Stimulated activated CD8-positive, alpha-beta memory T cell treated with anti-CD3 and anti-CD28 coated beads, Interleukin-4, amount 100 ng/mL, for 24 hours (primary cell): ENCODE measurements at places on chromosomes 1 and 21.

- no peak for DNase-seq
Observed at GRCh38 chr1:225711236-225711937, 58.5 kb upstream of the ENAH start.

GRCh38 chr1:236534151-236534651, 10.4 kb downstream of the LGALS8 start:
- DNase-seq, result no peak

DNA sequence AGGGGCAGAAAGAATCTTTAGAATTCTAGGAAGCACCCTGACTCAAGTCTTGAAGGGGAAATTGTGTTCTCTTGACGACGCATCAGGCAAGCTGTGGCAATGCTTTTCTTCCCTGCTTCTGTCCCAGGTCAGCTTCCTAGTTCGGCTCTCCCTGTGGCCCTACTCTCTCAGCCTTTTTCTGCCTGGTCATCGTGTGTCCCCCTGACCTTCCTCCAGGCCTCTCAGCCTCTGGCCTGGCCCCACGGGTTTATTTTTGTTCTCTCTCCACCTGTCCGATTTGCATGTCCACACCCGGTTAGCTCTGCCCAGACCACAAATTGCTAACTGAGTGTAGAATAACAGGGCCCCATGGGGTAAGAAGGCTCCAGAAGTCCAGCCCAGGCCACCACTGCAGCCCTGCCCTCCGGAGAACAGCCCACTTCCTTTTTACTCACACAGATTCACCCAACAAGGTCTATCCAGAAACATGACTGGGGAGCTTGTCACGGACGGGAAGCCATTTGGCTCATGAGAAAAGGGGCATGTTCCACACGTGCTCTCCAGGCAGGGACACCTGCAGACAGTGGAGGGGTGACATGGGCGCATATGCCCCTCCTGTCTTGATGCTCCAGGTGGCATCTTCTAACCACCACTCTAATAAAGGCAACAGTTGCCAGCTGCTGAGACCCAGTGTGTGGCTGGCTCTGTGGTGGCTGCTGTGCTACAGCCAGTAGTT, 9.8 kb downstream of the KCNN3 start:
- no peak for DNase-seq

DNA sequence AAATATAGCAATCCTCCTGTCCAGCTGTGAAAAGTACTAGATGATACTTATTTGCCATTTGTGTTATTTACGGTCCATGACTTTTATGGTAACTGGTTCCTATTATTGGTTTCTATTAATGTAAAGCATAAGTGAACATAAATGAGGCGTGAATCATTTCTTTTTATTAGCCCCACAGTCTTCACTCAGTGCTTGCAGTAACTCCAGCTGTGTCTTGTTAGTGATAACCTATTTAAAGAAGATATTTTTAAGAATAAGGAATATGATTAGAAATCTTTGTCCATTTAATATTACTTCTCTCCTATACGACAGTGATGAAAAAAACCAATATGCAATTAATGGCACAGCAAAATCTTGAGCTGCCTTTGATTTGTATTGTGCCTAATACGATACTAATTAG, 149.9 kb downstream of the SPATA17 start:
- DNase-seq, result no peak

DNA sequence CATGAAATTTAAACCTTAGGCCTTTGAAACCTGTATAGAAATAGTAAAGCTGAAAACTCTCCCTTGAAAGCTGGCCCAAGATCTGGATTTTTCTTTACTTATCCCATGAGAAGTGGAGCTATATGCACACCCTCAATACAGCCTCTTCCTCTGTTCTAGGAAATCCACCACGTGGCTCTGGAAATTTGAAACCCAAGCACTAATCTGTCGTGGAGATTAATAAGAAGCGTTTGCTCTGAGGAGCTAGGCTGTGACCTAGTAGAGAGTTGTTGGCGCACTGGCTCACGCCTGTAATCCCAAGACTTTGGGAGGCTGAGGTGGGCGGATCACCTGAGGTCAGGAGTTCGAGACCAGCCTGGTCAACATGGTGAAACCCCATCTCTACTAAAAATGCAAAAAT, 291.3 kb upstream of the PLXNA2 start:
- no peak for DNase-seq

DNA sequence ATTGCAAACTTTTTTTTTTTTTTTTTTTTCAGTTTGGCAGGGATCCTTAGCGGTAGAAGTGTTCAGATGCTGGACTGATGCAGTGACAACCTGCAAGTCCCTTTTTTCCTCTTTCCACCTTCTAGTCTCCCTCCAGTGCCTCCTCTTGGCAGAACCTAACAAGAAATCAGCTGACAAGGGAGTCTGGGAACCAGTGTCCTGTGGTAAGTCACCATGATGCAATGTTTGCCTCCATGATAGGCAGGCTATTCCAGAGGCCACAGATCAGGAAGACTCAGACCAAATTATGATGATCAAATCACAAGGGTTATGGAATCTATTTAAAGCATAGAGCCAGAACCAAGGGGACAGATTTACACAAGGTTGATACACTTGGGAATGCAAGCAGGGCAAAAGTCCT, 3.0 kb upstream of the CD34 start:
- DNase-seq, result no peak

DNA sequence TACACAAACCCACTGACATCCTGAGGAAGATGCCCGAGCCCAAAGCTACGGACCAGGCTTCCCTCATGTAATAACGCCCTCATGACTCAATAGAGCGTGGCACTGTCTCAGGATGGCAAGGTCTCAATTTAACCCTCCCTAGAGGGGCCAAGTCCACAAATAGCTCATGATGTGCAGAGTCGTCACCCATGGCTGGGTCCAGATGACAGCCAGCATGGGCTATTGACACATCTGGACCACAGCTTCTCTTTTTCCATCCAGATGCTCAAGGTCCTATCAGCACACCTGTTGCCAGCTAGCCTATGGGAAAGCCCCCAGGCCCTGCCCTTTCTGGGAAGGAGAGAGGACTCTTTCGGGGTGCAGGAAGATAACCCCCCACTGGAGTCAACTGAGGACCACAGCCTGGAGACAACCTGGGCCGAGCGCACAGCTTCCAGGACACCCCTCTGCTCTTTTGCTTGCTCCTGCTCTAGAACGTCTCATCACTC, 2.8 kb downstream of the LAPTM5 start:
- no peak for DNase-seq

- DNase-seq, result no peak
Observed at GRCh38 chr1:88701275-88701674, 17.2 kb downstream of the PKN2 start.

- DNase-seq, result no peak
Observed at GRCh38 chr1:39379187-39379586, 112.2 kb upstream of the BMP8A start.

GRCh38 chr1:207405814-207406213, 48.3 kb upstream of the CR2 start:
- DNase-seq, result no peak

- DNase-seq, result no peak
Observed at GRCh38 chr21:31023680-31024079, 14.6 kb downstream of the KRTAP19-8 start.

DNA sequence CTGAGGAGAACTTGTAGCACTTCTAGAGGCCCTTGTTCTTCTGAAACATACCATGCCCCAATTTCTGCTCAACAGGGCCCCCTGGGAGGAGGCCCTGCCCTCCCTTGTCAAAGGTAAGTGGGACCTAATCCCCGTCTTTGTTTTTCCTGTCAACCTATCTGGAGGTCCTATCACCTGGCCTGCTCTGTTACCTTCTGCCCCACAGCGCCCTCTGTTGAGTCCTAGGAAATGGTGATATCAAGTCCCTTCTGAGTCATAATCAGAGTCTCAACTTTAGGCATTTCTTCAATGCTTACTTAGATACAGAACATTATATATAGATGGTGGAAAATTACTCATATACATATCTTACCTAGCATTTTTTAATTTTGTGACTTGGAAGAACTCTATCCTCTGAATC, 28.2 kb upstream of the FCRL4 start:
- DNase-seq, result peak; percentile 6

- DNase-seq, result no peak
Observed at GRCh38 chr21:42532466-42533181, 19.0 kb downstream of the SLC37A1 start.

GRCh38 chr1:226987623-226988333, 47.7 kb downstream of the COQ8A start:
- no peak for DNase-seq

GRCh38 chr1:23554481-23555269, 4.6 kb downstream of the ID3 start:
- peak; percentile 71 for DNase-seq

- no peak for DNase-seq
Observed at GRCh38 chr21:38824124-38824822, 18.5 kb downstream of the ETS2 start.

GRCh38 chr1:182595641-182596240, 6.7 kb upstream of the RNASEL start:
- peak; percentile 52 for DNase-seq

DNA sequence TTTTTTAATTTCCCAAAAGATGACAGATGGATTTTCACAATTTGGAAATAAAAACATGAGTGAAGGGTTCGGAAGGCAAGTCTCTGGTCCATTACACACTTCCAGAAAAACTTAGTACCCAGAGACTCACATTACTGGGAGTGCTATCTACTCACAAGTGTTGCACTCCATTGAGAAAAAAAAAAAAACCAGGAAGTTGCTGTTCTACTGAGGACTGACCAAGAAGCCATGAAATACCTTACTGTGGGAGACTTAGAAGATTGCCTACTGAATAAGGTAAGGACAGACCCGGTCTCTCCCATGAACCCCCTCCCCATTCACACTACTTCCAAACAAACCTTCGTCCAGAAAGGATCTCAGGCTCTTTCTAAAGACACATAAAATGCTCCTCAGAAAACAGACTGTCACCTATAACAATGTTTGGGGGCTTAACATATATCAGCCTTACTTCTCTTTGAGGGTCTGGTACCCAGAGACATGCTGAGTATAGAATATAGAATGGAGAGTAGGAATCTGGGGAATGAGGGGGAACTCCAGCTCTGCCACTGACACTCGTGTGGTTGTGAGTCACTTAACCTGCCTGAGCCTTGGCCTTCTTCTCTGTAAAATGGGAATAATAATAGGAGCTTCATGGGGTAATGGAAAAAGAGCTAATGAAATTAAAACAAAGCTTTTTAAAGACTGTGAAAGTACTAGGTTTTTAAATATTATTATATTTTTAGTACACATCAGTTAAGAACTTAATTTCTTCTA, 1.4 kb downstream of the MAB21L3 start:
- no peak for DNase-seq

DNA sequence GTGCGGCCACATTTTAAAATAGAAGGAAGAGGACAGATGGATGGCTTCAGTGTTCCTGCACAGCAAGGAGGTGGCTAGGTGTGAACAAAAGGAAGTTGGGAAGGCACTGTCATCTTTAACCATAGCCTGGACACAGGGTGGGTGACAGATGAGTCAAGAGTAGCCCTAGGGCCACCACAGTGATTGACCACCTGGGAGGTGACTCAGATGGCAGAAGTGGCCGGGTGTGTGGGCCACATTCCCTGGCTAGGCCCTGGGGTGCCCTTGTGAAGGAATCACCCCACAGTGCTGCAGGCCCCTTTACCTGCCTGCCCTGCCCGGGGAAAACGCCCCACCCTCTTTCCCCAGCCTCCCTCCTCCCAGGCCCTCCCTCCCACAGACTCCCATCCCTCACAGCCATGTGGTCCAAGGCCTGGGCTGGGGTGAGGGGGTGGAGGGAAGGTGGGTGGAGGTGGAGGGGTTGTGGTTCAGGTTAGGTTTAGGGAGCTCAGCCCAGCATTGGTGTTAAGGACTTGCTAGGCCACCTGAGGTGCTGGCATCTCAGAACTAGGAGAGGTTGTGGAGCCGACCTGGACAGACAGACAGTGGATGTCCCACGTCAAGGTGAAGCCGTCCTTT, 59.1 kb downstream of the SPSB1 start:
- no peak for DNase-seq

GRCh38 chr1:198699167-198700015, 60.6 kb downstream of the PTPRC start:
- peak; percentile 63 for DNase-seq

- DNase-seq, result no peak
Observed at GRCh38 chr1:159686599-159687299, 27.6 kb downstream of the CRP start.

DNA sequence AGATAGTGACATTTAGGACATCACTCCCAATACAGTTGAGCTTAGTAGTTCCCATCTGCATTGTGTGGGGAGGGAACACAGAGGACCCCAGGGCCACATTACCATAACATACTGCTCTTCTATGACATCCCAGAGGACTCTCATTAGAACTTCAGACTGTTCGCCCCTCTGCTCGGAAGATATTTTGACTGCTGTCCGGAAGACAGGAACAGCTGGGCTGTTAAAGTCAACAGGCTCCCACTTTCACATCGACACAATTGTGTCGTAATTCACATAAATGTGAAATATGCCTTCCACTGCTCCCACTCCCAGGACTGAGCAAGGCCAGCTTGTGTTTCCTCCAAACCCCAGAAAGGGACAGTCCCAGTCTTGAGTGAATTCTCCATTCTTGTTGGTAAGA, 158.4 kb downstream of the SEC16B start:
- DNase-seq, result no peak

DNA sequence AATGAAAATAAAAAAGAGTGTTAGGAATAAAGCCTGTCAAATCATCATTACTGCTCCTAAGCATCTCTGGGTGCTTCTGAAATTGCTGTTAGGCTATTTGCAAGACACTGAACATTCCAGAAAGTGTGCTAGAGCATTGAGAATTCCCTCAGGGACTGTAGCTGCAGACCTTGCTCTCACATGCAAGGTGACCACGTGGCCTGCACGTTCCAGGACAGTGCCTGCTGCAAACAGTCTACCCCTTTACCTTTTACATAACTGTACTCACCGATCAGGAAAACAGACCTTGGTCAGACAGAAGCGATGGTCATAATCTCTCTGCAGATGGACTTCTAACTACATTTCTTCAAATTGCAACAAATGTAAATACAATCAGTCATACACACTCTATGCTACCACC, 164.5 kb downstream of the PSMG1 start:
- DNase-seq, result no peak
